ENCODE measurements at places on chromosomes 4 and X.

- DNase-seq, result no peak
Measured at GRCh38 chrX:154714925-154715324, 36.0 kb downstream of the GAB3 start.

- DNase-seq, result no peak
Measured at GRCh38 chr4:5932035-5932568, 39.2 kb upstream of the CRMP1 start.

DNA sequence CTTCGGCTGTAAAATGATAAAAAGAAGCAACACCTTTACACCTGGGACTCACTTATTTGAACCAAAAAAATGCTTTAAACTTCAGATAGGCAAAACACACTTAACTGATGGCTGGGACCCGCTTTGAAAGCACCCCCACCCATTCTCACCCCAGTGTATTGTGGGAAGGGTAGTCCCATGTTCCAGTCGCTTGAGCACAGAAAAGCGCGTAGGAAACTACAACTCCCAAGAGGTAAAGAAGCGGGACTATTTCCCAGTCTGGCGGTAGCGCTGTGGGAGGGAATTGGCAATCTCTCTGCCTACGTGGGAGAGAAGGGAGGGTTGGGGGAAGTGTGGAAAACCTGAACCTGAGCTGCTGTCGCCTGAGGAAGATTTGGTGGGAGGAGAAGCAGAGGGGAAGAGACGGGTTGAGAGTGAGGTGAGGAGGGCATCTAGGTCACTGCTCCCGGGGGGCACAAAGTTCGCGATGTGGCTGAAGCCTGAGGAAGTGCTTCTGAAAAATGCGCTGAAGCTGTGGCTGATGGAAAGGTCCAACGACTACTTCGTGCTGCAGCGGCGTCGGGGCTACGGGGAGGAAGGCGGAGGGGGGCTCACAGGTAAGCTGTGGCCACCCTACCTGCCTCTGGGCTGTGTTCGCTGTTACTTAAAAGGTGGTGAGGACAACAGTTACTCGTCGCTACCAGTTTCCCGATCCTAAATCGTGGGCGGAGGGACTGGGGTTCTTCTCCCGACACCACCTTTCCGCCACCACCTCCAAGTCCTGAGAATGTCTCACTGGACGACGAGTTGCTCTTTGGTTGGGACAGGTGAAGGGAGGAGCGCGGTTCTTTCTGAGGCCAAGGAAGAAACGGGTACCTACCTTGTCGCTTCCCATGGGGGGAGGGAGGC is at the start of gene TBC1D8B:
TSS of gene TBC1D8B (plus strand) at position 286 of the 888 bp plus-strand sequence. CDS start at position 467, 181 bp downstream.
- peak; percentile 55 for DNase-seq

GRCh38 chrX:155871934-155872333 is 9.2 kb upstream of the VAMP7 start:
- DNase-seq, result no peak

- DNase-seq, result no peak
Measured at GRCh38 chr4:43619219-43619618, 726.7 kb downstream of the GRXCR1 start.

Measured in epithelial cell of prostate (primary cell).